ENCODE measurements at places on chromosomes 1 and 21.

DNA sequence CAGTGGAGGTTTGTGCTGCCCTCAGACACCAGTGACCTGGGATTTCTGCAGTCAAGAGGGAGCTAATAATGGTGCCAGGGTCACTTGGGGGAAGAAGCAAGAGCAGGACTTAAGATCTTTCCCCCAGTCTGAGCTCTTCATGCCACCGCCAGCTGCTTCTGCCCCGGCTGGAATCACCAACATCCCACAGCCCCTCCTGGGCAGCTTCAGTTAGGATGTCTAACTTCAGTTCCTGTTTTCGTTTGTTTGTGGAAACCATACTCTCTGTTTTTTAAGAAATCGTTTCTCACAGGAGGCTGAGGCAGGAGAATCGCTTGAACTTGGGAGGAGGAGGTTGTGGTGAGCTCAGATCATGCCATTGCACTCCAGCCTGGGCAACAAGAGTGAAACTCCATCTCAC lies 25.6 kb upstream of the PRDM2 start:
- no peak for DNase-seq

DNA sequence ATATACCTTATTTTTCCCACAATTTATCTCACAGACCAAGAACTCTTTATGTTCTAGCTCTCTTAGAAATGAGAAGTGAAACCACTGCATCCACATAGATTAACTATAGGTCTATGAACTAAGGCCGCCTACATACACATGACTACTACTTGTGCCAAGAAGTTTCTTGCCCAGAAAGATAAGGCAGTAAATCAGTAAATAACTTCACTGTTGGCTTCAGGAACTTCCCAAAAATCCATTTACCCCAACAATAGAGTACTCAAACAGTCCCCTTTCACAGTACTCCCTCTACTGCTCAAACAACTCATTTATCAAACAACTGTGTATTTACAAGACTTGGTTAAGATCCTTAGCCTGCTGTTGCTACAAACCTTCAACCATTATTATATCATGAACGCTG lies 96.5 kb downstream of the NME7 start:
- DNase-seq: no peak

- DNase-seq: no peak
Measured at GRCh38 chr1:61270761-61271411, 188.5 kb downstream of the NFIA start.

GRCh38 chr1:78055565-78056132 lies 9.9 kb downstream of the GIPC2 start:
- no peak for DNase-seq
